ENCODE measurements at places on chromosomes 7 and 10.

- DNase-seq, result no peak
Observed at GRCh38 chr10:97771913-97772823, at the start of gene SFRP5. Gene SFRP5 (minus strand): TSS chr10:97771999. CDS start chr10:97771833, 166 bp downstream.

DNA sequence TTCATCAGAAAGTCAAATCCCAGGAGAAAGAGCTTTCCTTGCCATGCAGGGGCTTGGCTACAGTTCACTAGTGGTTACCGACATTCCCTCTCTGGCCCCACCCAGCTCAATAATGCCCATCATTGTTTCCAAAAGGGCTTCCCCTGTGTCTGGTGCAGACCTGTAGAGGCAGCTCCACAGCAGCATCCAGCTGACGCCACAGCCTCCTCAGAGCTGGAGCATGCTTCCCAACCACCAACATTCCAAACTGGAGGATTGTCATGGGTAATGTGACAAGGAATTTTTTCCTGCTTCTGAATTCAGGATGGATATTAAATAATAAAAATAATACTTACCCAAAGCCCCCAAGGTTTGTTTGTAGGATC is 77.4 kb downstream of the ZNF365 start:
- no peak for DNase-seq

- peak; percentile 22 for DNase-seq
Observed at GRCh38 chr10:24440817-24441797, 232.2 kb downstream of the KIAA1217 start.

DNA sequence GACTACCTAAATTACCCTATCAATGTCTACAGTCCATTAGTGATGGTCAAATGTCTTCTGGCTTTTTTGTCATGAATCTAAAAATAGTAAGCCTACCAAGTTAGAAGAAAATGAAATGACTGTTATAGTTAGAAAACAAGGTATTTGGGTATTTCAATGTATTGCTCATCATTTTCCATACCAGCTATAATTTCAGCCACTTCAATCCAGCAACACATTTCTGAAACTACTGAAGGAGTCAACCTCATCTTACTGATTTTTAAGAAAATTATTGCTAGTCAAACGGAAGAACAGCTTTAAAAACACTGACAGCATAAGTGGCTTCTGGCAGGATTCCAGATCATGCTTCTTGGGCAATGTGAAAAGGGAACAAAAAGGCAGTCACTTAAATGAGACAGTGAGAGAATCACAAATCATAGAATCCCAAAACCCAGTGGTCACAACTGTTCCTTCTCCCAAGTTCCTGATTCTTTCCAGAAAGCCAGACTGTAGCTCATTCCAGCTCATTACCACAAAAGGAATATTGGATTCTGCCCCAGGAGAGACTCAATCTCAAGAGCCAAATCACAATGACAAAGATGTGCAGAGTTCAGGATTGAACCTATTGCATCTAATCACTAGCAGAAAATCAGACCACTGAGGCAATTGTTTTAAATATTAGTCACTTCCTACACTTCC is 61.2 kb upstream of the LRRN3 start:
- DNase-seq, result peak; percentile 29

- no peak for DNase-seq
Observed at GRCh38 chr10:62029401-62029800, 127.9 kb downstream of the ARID5B start.

DNA sequence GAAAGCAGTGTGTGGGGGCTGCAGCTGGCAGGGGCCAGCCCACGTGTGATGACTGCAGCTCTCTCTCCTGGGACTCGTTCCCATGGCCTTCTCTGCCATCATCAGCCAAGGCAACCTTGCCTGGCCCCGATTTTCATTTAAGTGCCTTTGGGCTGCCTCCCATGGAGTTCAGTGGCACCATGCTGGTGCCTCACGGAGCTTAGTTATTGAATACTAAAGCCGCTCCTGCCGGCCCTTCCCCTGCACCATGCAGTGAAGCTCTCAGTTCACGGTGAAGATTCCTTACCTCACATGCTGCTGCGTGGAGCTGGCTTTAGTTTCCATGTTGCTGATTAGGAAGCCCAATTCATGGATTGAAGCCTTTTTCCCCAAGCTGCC is 141.5 kb upstream of the EEPD1 start:
- DNase-seq, result no peak
